ENCODE measurements at places on chromosomes 2 and 18.

GRCh38 chr18:28718696-28719095, 541.8 kb upstream of the CDH2 start:
- no peak for DNase-seq

GRCh38 chr2:160321006-160321405, 120.9 kb upstream of the ITGB6 start:
- no peak for DNase-seq

- DNase-seq: no peak
Measured at GRCh38 chr2:134282629-134283400, 28.9 kb downstream of the MGAT5 start.

DNA sequence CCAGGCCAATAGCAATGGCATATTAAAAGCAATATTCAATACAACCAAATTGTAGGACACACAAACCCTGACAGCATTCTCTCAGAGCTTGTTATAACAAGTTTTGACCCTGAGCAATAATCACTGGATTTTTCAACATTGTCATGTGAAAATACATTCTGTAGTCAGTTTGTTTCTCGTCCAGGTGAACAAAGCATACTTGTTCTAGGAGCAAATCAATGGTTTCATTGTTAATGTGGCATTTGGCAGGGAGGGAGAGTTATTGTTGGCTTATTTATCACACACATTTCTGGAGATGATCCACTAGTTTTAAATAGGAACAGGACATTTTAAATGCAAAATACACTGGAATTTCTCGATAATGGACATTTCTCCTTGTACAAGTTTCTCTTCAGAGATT, 69.9 kb upstream of the L3MBTL4 start:
- no peak for DNase-seq
